ENCODE measurements at places on chromosomes 2 and 18.

GRCh38 chr2:30756051-30756719 is 51.1 kb downstream of the CAPN13 start:
- no peak for DNase-seq

DNA sequence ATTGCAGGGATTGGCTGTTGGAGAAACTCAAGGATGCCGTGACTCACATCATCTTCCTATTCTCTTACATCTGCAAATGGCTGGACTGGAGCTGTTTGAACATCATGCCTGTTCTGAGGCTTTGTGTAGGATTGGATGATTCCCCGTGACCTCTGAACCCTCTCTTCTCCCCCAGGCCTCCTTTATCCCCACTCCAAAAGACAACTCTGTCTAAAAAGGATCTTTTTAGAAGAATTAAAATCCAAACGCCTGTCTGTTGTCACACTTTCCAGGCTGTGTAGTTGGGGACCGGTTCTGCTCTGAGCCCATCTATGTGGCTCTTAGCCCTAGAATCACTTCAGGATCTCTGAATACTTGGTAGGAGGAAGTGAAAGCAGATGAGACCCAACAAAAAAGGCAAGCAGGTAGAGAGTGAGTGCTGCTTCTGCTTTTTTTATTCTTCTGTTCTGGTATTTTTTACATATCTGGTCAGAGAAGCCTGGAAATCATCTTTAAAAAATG is 565 bp downstream of the SP140 start:
- no peak for DNase-seq

- peak; percentile 31 for DNase-seq
Measured at GRCh38 chr2:224772494-224772893, 56.3 kb upstream of the CCDC195 start.

- no peak for DNase-seq
Measured at GRCh38 chr2:207219676-207220501, 54.1 kb upstream of the KLF7 start.

GRCh38 chr2:159516241-159516758 is 100.0 kb downstream of the BAZ2B start:
- DNase-seq, result peak; percentile 96

- no peak for DNase-seq
Measured at GRCh38 chr2:70526126-70526525, 27.5 kb downstream of the TGFA start.

- DNase-seq, result no peak
Measured at GRCh38 chr2:42028571-42029148, 19.2 kb upstream of the PKDCC start.

DNA sequence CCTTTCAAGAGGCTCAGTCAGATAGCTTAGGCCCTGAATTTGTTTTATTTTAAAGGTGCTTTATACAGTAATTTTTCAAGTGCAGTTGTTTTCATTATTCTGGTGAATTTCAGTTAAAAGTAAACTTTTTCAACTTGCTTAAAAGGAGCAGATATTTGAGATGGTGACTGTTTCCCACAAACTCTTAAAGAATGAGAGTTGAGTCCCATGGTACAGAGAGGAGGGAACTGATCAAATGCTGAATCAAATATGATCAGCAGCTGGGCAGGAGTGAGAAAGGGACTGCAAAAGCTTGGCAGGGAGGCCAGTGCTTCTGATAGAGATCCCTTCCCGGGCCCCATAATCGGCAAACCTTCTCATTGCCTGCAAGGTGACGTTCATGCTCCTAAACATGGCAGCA is 91.2 kb downstream of the KCNS3 start:
- DNase-seq, result no peak

GRCh38 chr2:231819447-231820042 is 33.3 kb downstream of the COPS7B start:
- DNase-seq, result no peak

GRCh38 chr2:206259376-206260187 is 14.9 kb upstream of the ZDBF2 start:
- no peak for DNase-seq

GRCh38 chr2:95539290-95539689 is 52.5 kb upstream of the TRIM43 start:
- DNase-seq, result no peak

- DNase-seq, result no peak
Measured at GRCh38 chr18:76414936-76415621, 80.0 kb downstream of the ZNF516 start.

- no peak for DNase-seq
Measured at GRCh38 chr2:239953418-239954061, 71.6 kb downstream of the NDUFA10 start.

GRCh38 chr2:198700319-198700718 is 757.4 kb downstream of the SATB2 start:
- peak; percentile 82 for DNase-seq

GRCh38 chr2:216770717-216771116 is 75.4 kb upstream of the IGFBP5 start:
- DNase-seq, result no peak

DNA sequence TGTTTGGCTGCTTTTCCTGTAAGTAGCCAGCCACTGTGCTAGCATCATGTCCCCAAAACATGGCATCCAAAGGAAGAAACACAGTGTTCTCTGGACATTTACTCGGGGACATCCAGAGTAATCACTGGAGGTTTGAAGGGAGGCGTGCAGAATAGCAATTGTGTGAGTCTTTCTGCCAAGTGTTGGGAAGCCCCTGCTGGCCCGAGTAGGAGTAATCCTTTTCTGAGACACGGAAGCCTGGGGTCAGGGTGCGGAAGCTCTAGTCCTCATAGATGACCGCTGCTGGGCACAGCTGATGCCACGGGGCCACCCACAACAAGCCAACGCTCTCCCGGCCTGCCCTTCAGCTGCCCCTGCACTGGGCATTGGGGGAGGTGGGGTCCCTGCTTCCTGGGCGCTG is 24.8 kb upstream of the HDAC4 start:
- no peak for DNase-seq

DNA sequence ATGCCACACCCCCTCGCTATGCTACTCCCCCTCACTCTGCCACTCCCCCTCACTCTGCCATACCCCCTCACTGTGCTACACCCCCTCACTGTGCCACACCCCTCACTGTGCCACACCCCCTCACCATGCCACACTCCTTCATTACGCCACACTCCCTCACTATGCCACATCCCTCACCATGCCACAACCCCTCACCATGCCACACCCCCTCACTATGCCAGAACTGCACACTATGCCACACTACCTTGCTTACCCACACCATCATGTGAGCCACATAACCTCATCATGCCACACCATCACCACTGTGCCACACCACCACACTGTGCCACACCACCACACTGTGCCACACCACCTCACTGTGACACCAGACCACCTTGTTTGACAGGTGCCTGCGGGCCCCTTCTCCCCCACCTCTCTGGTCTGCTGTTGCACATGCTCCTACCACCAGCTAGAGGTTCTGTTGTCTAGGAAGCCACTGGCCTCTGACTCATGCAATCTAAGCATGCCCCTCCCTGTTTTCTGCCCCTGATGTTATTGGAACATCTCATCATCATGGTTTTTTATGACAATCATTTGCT is 22.0 kb downstream of the MARCHF4 start:
- DNase-seq, result no peak

DNA sequence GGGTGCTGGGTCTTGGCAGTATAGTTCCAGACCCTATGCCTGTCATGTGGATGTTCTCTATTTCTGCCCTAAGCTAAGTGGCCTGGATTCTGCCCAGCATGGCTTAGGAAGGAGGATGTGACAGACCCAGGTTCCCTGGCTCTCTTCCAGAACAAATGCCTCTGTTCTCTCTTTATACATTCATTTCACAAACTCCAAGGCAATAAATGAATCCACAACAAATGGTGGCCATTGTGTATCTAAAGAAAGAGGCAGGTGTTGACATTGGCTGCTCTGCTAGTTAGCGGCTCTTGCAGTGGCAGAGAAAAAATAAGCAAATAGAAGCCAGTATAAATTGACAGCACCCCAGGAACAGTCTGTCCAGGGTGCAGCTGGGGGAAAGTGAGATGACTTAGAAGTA is 298.6 kb downstream of the SUCLG1 start:
- peak; percentile 70 for DNase-seq

- DNase-seq, result no peak
Measured at GRCh38 chr2:8956774-8957173, 46.7 kb downstream of the MBOAT2 start.

DNA sequence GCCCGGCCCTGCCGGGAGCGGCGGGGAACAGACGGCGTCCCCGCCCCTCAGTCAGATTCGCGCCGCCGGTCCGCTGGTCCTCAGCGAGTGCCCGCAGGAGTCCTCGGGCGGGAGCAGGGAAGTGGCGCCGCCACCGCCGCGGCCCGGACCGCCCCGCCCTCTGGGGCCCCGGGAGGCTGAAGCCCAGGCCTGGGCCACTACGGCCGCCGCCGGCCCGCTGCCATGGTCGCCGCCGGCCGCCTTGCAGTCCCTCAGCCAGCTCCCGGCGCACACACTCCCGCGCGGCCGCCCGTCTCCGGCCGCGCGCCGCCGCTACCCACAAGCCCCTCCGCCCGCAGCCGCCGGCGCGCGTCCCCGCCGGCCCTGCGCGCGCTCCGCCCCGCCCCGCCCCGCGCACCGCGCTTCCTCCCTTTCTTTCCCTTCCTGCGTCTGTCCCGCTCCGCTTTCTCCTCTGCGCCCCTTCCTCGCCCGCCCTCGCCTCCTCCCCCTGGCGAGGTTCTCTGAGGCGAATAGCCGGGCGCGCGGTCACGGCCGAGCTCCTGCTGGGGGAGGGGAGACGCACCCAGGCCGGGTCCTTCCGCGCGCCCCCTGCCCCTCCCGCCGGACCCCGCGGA is at the start of gene ROCK2:
Gene ROCK2 (minus strand): TSS at position 295 of the 614 bp plus-strand sequence. CDS start 500 bp downstream, outside the sequence.
- peak; percentile 88 for DNase-seq

GRCh38 chr2:173346035-173346434 is 8.6 kb upstream of the CDCA7 start:
- peak; percentile 40 for DNase-seq

- no peak for DNase-seq
Measured at GRCh38 chr2:138177693-138178092, 213.4 kb downstream of the HNMT start.

- no peak for DNase-seq
Measured at GRCh38 chr2:151063271-151063670, 198.4 kb downstream of the RBM43 start.

DNA sequence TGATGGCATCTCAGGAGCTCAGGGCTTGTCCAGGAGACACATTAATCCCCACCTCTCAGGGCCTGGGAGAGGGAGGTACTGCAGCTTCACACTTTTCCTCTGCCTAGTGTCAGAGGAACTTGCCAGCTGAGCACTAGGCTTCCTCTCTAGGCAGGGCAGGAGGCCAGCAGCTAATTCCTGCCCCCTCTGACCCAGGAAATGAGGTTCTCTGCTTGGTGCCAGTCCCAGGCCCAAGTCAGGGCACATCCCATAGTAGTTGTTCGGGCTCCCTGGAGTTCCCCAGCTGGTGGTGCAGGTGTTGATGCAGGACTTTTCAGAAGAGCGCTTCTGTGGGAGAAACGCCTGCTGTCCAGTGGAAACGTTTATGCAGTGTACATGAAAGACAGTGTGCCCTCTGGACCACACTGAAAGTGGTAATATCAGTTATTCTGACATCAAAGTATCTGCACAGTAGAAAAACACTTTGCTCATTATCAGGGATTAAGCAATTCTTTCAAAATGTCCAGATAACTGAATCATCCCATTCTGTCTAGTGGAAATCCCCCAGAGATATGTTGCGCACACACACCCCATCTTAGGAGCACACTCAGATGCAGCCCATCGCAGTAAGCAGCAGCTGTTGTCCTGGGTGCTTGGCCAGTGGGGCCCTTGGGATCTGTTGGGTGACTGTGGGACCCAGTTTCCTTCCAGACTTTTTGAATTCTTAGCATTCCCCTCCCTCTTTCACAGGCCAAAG is 17.8 kb upstream of the SCLY start:
- DNase-seq, result peak; percentile 18

DNA sequence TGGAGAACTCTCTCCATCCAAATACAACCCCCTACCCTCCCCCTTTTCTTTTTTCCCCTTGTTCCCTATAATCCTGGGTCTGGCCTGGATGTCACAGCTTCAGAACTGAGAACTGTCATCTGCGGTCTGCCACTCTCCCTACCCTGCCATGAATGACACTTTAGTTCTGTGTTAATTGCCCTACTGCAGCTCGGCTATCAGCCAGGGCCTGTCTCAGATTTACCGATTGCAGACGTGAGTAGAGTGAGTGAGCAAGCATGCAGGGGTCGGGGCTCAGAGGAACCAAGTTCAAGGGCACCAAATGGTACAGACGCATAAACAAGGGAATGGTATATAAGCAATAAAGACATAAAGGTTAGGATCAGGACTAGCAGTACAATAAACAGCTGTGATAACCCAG is 967.8 kb downstream of the BCL11A start:
- no peak for DNase-seq

DNA sequence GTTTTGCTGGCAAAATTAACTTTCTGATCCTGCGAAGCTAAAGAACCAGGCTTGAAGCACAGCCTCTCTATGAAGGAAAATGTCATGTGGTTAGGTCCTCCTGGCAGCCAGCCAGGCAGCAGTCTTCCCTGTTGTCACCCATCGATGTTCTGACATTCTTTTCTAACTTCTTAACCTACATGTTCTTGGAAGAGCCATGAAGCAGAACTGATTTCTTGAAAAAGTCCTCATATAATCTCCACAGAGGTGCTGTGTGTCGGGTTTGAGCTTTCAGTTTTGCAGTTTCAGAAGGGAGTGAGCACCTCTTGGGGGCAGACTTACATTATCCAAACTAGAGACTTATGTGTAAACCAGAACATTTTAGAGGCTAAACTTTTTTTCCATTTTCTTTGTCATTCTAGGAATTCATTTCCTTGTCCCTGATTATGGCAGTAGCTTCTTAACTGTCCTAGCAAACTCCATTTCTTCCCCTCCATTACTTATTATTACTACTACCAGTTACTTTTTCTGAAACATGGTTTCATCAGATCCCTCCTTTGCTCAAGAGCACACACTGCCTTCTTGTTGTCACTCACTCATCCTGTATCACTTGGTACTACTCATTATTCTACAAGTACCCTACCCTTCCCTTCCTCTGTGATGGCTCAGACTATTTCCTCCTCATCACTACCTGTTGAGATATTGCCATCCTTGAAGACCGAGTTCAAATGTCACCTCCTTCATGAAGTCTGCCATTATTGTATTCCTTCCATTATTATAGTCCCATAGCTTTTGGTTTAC is 31.1 kb downstream of the DOK1 start:
- no peak for DNase-seq

GRCh38 chr2:136206613-136207012 is 88.7 kb upstream of the CXCR4 start:
- peak; percentile 35 for DNase-seq

- no peak for DNase-seq
Measured at GRCh38 chr2:73561422-73561821, 80.8 kb downstream of the NAT8 start.

- DNase-seq, result no peak
Measured at GRCh38 chr2:183532514-183532913, 408.3 kb downstream of the NUP35 start.

GRCh38 chr2:109335631-109336176 is 206.7 kb downstream of the SH3RF3 start:
- no peak for DNase-seq

DNA sequence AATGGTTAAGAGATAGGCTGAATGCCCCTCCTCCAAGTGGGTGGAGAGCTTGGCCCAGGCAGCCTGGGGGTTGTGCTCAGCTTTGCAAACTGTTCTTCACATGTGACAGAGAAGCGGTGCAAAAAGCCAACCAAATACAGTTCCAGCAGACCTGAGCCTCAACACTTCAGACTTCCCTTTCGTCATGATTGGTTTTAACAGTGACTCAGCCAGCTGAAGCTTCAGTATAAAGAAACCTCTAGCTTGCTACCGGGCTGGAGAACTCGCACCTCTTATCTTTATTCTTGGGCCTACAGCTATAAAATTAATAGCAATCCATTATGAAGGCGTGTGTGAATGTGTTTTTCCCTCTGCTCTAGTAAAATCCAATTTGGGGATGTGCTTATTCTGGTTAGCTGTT is 20.0 kb downstream of the SETBP1 start:
- no peak for DNase-seq

- no peak for DNase-seq
Measured at GRCh38 chr18:1503847-1504246, 599.2 kb downstream of the ADCYAP1 start.

All from NCI-H2081 (cell line).